ENCODE measurements at places on chromosomes 7 and 10.

GRCh38 chr10:20877986-20878983 is 18.8 kb downstream of the NEBL start:
- no peak for DNase-seq

GRCh38 chr7:133691727-133692610 is 435.2 kb upstream of the LRGUK start:
- DNase-seq = no peak

DNA sequence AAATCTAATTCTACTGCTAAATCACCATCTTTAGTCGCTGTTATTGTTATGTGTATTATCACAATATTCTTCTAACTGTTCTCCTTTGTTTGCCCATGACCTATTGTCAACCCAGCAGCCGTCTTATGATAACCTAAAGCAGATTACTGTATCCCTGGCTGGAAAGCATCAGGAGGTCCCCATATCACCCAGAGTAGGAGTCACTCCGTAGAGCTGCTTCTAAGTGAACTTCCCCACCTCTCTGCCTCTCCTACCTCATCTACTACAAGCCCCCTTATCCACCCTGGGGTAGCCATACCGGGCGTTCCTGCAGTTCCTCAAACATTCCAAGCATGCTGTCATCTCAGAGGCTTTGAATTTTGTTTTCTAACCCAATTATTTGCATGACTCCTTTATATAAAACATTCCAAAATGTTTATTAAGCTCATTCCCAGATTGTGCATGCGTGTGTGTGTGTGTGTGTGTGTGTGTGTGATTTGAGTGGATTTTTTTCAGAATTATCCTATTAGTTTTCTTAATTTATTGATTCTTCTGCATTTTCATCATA is 39.7 kb downstream of the POU6F2 start:
- DNase-seq = no peak

- DNase-seq = no peak
Observed at GRCh38 chr7:129886167-129886817, 66.5 kb downstream of the UBE2H start.

DNA sequence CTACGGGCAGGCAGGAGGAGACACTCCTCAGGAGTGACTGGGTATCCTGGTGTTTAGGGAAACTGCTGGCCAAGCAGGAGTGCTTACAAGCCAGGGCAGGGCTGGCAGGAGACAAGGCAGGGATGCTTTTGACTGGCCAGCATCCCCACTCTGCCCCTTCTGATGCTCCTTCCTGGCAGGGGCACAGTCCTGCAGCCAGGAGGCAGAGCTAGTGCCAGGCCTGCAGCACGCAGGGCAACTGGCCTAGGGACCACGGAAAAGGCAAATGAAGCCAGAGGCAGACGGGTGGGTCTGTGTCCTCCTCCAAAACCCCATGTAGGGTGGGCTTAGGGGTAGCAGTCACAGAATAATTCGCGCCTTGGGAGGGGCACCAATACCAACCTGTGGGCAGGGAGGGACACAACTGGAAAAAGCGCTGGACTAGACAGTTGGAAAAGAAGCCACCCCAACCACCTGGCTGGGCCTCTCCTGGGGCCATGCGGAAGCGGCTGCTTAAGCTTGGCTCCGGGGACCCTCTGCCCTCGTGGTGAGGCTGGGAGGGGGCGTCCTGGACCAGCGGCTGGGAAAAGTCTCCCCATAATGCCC is 4.8 kb downstream of the IMPDH1 start:
- no peak for DNase-seq

- DNase-seq = no peak
Observed at GRCh38 chr7:131720703-131721102, 164.3 kb upstream of the PODXL start.

- DNase-seq = no peak
Observed at GRCh38 chr7:142414135-142414534, 156.3 kb upstream of the PRSS58 start.

GRCh38 chr7:48147078-48147591 is 24.1 kb upstream of the ABCA13 start:
- DNase-seq = no peak

- DNase-seq = no peak
Observed at GRCh38 chr10:102300278-102300843, 55.0 kb downstream of the GBF1 start.

DNA sequence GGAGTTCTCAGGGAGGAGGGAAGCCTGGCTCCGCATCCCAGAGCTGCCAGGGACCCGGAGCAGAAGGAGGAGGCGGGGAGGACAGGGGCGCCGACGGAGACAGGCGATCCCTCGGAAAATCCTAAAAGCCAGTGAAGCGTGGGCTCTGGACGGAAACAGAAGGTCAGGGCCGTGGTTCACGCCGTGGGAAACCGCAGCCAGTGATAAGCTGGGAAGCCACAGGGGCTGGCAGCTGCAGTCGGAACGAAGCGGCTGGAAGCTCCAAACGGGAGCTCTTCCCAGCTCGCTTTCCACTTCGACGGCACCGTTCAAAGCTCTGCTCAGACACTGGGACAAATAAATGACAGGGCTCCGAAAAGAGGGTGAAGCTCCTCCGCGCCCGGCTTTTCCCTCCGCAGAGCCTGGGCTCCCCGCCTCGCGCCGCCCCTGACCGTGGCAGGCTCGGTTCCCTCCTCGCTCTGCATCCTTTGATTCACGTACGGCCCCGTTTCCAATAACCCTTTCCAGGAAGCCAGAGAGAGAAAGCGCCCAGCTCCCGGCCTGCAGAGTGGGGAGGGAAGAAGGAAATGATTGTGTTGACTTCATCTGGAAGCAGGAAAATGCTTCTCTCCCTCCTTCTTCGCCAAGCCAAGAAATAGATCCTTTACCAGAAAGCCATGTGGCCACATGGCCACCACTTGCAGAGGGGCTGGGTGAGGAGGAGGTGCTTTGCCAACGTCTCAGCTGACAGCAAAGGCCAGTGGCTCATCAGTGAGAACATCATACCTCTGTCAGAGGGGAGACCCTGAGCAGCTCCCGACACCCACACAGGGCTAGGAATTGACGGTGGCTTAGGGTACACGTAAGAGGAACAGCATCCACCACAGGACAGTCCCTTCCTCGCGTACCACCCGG is 57.4 kb downstream of the ADRB1 start:
- no peak for DNase-seq

DNA sequence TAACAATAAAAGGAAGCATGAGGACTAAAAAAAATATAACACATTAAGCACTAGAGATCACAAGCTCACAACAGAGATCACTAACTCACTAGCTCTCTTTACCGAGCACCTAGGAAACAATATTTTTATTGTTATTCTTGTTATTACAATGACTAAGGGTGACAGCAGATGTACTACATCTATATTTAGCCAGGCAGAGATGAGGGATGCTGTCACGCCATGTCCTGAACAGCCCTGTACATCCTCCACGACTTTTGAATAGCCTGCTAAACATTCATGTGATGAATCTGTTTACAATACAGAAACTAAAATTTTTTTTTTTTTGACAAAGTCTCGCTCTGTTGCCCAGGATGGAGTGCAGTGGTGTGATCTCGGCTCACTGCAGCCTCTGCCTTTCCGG is 22.7 kb downstream of the FAM133B start:
- no peak for DNase-seq

DNA sequence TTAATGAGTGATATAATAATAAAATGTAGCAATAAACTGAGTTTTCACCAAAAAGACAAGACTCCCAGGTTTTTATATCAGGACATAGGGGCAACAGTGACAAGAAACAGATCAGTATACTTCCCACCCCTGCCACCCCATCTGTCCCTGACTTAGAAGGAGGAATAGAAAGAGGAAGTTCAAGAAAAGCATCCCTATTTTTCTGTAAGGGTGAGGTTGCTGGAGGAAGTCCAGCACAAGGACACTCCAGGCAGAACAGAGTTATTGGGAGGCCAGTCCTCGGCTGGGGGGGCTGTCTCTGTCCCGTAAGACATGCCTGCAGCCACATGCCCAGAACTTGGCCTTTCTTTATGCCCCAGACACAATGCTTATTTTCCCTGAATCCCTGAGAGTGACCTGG is 16.5 kb upstream of the TLX1 start:
- DNase-seq = no peak

GRCh38 chr7:116395141-116395791 is 104.3 kb upstream of the CAV2 start:
- DNase-seq = no peak

DNA sequence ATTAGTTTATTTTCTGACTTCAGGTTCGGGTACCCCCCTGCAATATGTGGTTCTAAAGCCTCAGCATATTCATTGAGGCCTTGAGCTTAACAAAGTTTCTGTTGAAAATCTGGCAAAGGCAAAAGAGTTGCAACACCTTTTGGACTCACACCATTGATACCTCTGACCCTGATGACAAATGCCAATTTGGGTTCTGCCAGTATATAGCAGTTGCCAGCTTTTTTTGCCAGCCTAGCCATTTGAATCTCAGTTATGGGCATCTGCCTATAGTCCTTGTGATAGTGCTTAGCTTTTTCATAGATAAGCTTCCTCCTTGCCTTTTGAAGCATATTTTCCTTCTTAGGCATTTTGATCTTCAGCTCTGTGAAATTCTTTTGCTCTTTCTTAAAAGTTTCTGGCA is 31.9 kb downstream of the LIPJ start:
- DNase-seq = no peak

DNA sequence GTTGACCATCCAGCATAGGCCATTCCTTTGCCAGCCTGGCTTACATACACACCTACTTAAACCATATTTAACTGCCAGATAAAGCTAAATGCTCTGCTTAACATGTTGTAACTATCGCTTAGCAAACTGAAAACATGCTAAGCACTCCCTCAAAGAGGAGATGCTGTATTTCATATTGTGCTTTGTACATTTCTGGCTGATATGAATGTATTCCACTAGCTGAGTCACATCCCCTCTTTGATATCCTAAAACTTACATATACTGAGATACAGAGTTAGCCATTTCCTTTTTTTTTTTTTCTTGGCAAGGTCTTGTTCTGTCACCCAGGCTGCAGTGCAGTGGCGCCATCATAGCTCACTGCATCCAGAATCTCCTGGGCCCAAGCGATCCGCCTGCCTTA is 99.4 kb downstream of the TPST1 start:
- DNase-seq = no peak

- no peak for DNase-seq
Observed at GRCh38 chr10:6222755-6223154, 20.0 kb downstream of the PFKFB3 start.

DNA sequence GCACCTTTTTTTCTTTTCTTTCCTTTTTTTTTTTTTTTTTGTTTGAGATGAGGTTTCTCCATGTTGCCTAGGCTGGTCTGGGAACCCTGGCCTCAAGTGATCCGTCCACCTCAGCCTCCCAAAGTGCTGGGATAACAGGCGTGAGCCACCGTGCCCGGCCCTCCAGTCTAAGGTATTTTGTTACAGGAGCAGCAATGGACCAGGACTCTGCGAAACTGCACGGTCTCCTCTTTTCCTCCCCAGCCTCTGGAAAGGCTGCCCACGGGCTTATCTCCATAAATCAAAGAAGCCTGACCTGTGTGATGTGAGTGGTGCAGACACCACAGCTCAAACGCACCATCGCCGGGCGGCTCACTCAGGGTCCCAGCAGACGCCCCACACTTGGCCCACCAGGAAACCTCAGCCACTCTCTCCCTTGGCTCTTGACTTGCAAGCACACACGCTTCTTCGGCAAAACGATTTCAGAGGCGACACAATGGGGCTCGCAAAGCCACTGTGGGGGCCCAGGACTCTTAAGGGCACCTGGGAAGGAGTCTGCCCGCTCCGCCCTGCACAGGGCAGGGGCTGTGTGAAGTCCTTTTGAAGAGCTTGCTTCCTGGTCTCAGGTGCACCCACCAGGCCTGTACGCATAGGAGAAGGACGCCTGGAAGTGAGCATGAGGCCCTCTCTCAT is 20.6 kb downstream of the WDR86 start:
- DNase-seq = no peak

DNA sequence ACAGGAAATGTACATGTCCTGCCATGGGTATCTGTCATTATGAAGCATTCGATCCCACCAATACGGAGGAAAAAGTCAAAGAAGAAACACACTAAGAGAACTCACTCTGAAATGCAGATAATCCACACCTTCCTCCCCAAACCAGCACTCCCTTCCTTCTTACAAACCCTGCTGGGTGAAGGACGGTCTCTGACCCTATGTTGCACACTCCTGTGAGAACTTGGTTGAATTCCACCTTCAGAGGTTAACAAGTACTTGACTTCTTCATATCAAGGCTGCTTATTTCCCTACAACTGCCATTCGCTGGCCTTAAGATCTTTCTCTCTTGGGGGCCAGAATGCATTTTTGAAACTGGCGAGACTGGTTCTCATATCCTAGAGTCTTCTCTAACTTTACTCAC is 16.6 kb downstream of the YWHAG start:
- no peak for DNase-seq

GRCh38 chr10:72175149-72175548 is 40.7 kb upstream of the ANAPC16 start:
- DNase-seq = no peak

DNA sequence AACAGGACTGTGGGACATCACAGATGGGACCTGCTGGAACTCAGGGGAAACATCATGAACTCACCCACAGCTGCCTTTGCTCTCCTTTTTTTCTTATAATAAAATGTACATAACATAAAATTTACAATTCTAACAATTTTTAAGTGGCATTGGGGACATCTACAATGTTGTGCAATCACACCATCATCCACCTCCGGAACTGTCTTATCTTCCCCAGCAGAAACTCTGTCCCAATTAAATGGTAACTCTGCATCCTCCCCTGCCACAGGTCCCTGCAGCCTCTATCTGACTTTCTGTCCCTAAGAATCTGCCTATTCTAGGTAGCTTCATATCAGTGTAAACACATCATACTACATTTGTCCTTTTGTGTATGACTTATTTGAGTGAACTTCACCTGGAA is 19.4 kb upstream of the TMEM72 start:
- DNase-seq = no peak

GRCh38 chr7:46682836-46683624 is 762.0 kb upstream of the IGFBP3 start:
- no peak for DNase-seq

DNA sequence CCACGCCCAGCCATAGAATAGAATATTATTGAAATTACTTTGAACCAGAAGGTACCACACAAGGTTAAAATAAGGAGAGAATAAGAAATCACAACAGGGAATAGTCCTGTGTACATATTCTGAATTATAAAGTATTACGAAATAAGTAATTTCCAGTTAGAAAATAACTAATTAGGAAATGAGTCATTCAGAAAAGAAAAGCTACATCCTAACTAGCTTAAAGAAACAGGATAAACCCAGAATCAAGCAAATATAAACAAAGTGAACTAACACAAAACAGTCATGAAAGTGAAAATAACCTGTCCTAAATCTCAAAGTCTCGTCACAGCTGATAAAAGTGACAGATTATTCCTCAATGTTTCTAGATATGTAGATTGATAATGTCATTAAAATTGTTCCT is 74.8 kb upstream of the NEBL start:
- DNase-seq = no peak

GRCh38 chr10:98172495-98172894 is 38.0 kb downstream of the R3HCC1L start:
- DNase-seq = no peak

DNA sequence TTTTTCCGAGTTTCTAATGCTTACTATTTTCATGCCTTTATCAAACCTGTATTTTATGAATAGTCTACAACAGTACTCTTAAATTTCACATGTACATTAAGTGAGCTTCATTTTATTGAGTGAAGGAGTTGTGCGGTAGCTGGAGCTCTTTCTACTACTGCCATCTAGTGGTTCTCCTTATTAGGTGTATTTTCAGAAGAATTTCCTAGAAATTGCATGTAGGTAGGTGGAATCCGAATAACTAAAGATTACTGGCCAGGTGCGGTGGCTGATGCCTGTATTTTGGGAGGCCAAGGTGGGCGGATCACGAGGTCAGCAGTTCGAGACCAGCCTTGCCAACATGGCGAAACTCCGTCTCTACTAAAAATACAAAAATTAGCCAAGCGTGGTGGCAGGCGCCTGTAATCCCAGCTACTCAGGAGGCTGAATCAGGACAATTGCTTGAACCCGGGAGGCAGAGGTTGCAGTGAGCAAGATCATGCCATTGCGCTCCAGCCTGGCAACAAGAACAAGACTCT is 38.3 kb downstream of the LRRC72 start:
- DNase-seq = peak; percentile 28

Measured in NCI-H1930 (cell line).